ENCODE measurements at places on chromosomes 4 and X.

GRCh38 chr4:171857302-171858012 is 44.3 kb downstream of the GALNTL6 start:
- no peak for DNase-seq

DNA sequence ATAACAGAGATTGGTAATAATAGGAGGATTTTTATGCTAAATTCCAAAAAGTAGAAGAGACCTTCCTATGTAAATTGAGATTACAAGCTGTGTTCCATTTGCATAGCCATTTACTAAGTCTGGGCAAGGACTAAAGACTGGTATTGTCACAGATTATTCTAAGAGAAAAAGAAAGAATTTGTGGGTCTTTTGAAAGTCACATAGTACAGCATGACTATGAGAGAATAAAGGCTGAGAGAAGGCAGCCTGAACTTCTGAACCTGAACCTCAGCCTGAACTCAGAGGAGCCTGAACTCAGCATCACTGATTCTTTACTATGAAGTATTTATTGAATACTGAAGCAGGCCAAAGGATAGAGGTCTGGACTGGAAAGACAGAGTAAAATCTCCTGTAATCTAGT is 297.5 kb downstream of the STPG2 start:
- DNase-seq = no peak

- no peak for DNase-seq
Observed at GRCh38 chrX:107699616-107700015, 71.3 kb downstream of the PRPS1 start.

DNA sequence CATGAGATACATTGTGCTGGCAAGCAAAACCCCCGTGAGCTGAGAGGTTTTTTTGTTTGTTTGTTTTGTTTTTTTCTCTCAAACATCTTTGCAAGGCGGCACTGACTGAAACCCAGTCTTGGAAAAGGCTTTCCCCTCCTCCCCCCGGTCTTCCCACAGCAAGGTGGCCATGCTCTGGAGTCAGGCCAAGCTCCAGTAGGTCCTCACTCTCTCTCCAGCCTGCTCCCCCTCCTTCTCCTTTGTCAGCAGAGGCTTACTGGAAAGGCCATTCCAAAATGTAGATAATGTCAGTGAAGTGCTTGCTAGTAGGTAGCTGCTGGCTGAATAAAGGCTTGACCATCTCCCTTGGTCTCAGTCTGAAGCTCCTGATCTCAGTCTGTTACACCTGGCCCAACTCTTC is 32.6 kb downstream of the FRMPD3 start:
- DNase-seq = no peak

DNA sequence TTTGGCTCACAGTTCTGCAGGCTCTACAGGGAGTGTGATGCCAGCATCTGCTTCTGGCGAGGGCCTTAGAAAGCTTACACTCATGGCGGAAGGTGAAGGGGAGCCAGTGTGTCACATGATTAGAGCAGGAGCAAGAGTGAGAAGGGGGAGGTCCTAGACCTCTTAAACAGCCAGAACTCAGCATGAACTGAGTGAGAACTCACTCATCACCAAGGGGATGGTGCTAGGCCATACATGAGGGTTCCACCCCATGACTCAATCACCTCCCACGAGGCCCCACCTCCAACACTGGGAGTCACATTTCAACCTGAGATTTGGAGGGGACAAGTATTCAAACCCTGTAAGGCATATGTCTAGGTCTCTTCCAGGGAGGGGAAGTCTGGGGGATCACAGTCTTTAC is 33.4 kb downstream of the SPRY1 start:
- DNase-seq = no peak

DNA sequence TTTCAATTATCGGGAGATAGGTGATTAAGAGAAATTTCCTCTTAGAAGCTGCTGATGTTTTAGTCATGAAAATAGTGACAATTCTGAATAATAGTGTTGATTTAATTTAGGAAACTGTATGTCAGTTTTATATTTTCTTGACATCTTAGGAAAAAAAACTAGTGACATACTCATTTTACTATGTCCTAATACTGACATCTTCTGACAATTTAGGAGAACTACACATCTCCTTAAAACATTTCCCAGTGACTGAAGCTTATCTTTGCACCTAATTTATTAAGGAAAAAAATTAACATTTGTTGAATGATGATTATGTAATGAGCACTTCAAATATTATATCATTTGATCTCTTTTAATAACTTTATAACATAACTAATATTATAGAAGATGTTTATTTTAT is 42.0 kb upstream of the RBMXL3 start:
- no peak for DNase-seq

DNA sequence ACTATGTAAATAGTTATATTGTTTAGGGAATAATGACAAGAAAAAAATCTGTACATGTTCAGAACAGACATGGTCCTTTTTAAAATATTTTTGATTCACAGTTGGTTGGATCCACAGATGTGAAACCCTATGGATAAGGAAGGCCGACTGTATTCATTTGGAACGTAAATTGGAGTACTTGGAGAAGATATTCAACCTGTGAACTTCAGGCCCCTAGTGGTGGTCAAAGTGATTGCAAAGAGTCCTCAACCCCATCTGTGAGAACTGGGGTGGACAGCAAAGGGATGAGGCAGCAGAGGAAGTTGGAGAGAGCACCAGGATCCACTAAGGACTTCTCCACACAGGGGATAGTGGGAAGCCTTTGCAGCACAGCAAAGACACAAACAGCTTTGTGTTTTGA is 6.2 kb upstream of the CXCL13 start:
- no peak for DNase-seq

GRCh38 chr4:156538210-156538609 is 433.4 kb downstream of the PDGFC start:
- no peak for DNase-seq

GRCh38 chr4:71785959-71786358 is 2.1 kb upstream of the GC start:
- no peak for DNase-seq

DNA sequence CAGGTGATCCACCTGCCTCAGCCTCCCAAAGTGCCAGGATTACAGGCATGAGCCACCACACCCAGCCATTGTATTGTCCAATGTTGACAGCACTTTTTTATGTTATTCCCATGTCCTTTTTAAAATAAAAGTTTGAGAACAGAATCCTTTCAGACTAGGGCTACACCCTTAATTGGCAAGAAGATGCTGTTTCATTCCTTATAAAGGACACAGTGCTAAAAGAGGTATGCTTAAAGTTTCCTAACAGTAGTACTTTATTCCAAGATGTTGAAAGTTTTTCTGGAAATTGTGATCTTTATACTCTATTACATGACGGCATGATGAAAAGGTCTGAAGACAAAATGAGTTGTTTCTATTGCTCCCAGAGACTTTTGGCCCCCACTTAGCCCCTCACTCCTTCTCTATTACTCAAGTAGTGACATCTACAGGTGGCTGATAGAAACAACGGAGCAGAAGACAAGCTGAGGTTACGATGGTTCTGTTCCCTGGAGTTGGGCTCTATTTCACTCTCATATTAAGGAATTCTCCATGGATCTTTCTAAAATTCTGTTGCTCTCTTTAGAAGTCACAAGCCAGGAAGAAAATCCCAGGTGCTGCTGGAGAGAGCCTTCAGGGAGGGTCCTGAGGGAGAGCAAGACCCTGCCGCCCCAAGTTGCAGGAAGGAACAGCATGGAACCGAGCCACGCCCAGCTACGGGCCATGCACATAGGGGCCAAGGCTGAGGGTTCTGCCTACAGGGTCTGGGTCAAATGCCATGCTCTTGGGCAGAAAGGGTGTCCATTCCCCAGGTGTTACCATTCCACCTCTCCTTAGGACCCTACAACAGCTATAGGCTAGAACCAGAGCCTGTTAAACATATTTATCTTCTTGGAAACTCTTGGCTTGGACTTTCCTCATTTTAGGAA is 22.8 kb downstream of the RPL9 start:
- DNase-seq = no peak

GRCh38 chrX:80817002-80817401 is 7.3 kb upstream of the BRWD3 start:
- DNase-seq = no peak
